ENCODE measurements at places on chromosomes 5 and 9.

- no peak for DNase-seq
Observed at GRCh38 chr5:10387690-10388089, 34.2 kb downstream of the MARCHF6 start.

- no peak for DNase-seq
Observed at GRCh38 chr5:155394727-155395126, 381.2 kb downstream of the KIF4B start.

DNA sequence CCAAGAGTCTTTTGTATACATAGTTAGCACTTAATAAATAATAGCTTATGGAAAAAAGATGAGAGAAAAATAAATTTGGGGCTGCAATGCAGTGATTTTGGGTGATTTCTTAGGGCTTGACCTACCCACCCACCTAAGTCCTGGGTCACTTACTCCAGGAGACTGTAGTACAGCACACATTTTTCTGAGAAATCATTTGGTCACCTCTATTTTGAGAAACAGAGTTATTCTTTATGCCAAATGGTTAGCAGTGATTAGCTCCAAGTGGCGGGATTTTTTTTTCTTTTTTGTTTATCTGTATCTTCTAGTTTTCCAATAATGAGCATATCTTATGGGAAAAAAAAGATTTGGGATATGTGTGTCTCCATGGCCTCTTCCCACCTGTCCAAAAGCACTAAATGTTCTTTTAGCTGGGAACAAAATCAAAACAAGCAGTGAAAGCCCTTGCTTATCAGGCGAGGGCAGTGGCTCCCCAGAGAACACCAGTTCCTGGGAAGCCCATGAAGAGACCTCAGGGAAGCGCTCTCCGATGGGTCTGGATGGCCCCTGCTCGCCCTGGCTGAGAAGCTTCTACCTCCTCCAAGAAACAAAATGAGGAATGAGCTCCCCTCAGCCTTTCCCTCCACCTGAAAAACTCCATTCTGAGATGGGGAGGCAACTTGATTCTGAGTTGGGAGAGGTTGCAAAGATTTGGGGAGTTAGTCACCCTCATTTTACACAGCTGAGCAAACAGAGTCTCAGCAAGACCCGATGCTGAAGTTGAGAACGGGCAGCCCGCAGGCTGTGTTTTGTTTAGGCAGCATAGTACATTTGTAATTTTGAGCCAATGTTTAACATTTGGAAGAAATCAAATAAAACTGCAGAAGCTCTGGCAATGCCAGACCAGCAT is 69.9 kb downstream of the CYFIP2 start:
- no peak for DNase-seq

DNA sequence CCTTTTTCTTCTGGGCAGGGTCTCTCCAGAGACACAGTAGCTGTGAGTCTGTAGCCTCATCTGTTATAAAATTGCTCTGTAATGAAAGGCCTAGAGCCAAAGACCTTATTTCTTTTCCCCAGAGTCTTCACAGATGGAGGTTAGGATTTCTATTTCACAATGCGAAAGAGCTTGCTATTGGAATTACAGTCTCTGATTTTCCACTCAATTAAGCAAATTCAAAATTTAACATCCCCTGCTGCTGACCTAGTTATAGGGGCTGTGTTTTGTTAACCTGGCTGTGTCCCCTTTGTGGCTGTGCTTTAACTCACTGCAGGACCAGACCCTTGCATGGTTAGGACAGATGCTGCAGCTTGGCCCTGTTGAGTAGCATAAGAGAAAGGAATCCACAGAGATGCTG is 190.3 kb upstream of the NMUR2 start:
- DNase-seq, result no peak

DNA sequence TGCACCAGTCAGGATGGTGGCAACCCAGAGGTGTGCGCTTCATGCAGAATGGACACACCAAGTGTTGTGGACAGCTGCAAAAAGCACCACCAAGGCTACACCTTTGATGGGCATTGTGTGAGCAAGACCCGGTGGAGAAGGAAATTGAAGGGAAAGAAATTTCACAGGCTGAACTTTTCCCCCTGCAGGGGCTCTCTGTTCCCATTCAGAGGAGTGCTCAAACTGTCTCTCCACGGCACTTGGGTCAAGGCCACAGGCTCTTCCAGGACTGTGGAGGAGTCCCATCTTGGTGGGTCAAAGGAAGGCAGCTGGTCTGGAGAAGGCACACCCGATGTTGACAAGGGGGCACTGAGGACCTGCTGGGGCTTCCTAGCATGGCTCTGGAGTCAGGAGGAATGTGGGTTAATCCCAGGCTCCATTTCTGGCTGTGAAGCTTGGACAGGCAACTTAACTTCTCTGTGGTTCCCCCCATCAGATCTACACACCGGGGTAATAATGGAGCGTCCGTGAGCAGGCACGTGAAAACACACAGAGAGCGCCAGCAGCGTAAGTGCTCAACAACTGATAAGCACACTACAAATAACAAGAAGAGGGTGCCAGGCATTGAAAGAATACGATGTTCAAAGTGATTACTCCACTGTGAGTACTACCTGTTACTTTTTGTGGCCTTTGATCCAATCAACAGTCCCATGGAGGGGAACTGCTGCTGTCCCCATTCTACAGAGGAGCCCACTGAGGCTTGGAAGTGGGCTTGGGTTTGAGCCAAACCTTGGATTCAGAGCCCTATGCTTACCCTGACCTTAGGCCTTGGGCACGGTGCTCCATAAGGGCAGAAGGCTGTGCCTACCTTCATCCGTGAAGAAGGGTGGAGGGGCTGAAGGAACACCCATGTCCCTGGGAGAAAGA is 34.2 kb upstream of the TIFAB start:
- DNase-seq, result no peak

- DNase-seq, result peak; percentile 41
Observed at GRCh38 chr9:5949103-5949699, 58.5 kb downstream of the MLANA start.

DNA sequence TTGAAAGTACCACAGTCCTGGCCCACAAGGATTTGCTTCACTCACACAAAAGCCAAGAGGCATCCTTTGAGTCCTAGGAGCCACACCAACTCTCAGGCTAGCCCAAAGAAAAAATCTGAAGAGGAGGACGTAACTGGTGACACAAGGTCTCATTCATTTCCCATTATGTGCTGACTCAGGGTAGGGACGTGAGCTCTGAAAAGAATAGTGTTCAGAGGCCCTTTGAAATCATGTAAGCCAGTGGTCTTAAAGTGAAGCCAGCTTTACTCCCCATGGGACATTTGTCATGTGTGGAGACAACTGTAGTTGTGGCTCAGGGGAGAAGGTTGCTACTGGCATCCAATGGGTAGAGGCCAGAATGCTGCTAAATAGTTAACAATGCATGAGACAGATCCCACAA is 332.4 kb downstream of the KCTD16 start:
- DNase-seq, result no peak

GRCh38 chr9:37920471-37921167 is 16.7 kb upstream of the SLC25A51 start:
- no peak for DNase-seq

DNA sequence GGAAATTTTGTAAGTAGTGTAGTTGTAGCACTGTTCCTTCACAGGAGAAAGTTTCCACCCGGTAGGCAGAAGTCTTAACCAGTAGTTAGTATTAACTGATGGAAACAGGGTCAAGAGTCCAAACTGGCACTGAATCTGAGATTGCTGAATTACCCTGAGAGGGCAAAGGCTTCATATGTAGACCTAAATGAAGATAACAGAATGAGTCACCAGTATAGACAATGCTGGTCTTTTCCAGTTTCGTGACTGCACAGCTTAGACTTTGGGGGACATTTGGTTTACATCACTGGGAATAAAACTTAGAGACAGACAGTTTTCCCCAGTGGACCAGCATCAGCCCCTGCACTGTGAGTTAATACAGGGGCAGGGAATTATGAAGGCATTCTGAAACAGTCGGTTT is 60.5 kb downstream of the PCSK5 start:
- no peak for DNase-seq

DNA sequence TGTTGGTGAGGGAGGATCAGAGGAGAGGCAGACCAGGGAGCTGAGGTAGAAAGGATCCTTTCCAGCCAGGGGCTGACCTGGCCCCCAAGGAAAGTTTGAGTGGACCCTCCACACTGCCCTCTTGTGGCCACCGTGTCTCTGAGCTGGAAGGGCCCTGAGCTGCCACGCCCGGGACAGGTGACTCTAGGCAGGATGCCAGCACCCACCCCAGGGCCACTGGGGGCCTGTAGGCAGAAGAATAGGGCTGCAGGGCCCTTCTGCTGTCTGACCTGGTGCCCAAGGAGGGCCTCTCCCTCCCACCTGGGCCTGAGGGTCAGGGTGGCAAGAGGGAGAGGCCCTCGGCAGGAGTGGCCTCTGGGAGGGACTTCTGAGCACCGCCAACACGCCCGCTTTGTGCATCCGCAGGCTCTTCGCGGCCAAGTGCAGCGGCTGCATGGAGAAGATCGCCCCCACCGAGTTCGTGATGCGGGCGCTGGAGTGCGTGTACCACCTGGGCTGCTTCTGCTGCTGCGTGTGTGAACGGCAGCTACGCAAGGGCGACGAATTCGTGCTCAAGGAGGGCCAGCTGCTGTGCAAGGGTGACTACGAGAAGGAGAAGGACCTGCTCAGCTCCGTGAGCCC is 76.8 kb downstream of the LMX1B start:
- DNase-seq, result no peak

DNA sequence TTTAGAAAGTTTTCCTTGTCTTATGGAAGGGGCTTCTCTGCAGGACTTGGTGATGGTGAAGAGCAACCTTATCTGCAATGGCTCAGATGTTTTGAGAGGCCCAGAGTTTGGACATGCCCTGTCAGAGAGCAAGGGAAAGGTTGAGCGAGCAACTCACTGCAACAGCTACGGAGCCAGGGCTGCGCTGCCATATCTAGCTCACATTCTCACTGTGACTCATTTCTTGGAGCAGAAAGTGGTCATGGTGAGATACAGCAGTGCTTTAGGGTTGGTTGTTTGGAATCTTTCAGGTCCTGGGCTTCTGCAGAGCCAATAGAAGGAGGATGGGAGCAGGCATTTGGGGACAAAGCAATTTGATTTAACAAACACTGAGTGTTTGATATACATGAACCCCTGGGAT is 12.3 kb downstream of the GLRA1 start:
- DNase-seq, result no peak

- DNase-seq, result no peak
Observed at GRCh38 chr9:133990366-133991213, 1.5 kb downstream of the VAV2 start.

- DNase-seq, result no peak
Observed at GRCh38 chr5:52740007-52740406, 47.7 kb upstream of the ITGA1 start.

GRCh38 chr5:150660108-150660831 is 781 bp upstream of the MYOZ3 start:
- DNase-seq, result no peak

DNA sequence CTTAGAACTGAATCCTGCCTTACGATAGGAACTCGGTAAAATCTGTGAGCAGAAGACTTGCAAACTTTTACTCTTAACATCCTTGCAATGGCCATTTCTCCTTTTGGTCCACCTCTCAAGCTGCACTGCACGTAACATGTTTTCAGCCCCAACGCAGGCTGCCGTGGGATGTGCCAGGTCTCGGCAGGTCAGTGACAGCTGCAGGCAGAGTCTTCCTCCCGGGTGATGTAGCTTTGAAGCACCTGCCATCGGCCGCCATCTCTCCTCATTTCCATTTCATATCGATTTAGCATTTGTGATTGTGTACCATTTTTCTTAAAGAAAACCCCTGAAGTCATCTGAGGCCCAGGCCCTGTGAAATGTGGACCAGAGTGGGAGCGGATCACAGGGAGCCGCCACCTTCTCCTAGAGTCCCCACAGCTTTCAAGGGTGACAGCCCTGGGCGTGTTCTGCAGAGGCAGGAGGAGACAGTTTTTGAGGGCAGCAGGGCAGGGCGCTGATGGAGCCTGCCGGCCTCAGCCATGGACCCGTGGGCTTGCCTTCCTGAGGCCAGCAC is 25.8 kb upstream of the LPCAT1 start:
- no peak for DNase-seq

GRCh38 chr5:115456056-115456455 is 88.5 kb downstream of the FEM1C start:
- DNase-seq, result no peak

DNA sequence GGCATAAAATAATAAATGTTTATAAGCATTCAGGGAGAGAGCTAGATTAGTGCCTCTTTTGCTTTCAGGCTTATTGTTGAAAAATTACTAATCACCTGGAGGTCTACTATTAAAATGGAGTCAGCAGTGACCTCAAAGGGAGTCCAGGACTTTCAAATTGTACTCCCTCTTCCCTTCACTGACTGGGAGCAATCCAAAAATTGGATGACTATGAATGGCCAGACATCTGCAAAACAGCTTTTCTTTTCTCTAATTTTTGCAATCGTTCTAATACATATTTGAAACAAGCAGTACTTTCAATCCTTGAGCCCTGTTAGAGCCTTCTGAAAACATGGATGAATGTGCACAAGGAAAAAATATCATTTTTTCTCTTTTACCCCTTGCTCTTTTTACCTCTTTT is 461.8 kb downstream of the TMEM232 start:
- no peak for DNase-seq

- peak; percentile 87 for DNase-seq
Observed at GRCh38 chr5:81817980-81818379, 67.1 kb upstream of the SSBP2 start.

- DNase-seq, result no peak
Observed at GRCh38 chr9:12863618-12864017, 88.8 kb downstream of the LURAP1L start.

DNA sequence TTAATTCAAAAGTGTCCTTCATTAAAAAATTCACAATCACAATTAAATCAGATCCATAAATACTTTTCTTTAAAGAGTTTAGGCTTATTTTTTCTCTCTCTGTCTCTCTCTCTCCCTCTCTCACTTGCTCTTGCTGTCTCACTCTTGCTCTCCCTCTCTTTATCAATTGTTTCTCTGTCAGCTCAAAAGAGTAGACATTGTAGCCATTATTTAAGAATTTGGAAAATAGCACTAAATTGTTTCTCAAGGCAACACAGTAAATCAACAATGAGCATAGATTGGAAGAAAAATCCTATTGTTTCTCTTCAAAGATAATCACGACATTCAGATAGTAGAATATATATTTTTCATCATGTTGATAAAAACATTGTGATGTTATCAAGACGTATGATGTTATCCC is 1114.0 kb downstream of the PTPRD start:
- DNase-seq, result no peak

- DNase-seq, result no peak
Observed at GRCh38 chr5:115243412-115243811, 19.3 kb downstream of the PGGT1B start.

GRCh38 chr9:91812191-91812590 is 137.8 kb downstream of the ROR2 start:
- no peak for DNase-seq

- DNase-seq, result peak; percentile 18
Observed at GRCh38 chr5:151239237-151239861, 13.6 kb upstream of the GM2A start.

DNA sequence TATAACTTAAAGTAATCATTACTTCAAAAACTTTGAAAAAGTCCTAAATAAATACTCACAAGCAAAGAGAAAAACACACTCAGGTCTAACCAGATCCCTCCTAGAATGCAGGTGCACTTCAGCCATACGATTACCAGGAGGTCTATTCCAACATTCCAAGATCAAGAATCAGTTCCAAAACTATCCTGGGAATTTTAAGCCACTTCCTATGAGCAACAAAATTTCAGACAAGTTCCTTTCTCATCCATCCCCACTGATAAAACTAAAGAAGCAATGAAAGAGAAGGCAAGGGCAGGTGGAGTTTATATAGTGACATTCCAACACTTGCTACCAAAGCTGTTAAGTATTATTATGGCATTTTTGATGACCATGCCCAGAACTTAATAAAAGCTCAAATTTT is 29.6 kb downstream of the MLLT3 start:
- DNase-seq, result no peak

- DNase-seq, result no peak
Observed at GRCh38 chr9:101427957-101428655, 7.5 kb downstream of the ALDOB start.

- DNase-seq, result no peak
Observed at GRCh38 chr9:99109522-99109921, 4.6 kb downstream of the TGFBR1 start.

Data from bone marrow (tissue), 2 donors.